ENCODE measurements at places on chromosomes 7 and 10.
A peak's percentile ranks its signal among the peaks of the same experiment; 100 is the strongest.

DNA sequence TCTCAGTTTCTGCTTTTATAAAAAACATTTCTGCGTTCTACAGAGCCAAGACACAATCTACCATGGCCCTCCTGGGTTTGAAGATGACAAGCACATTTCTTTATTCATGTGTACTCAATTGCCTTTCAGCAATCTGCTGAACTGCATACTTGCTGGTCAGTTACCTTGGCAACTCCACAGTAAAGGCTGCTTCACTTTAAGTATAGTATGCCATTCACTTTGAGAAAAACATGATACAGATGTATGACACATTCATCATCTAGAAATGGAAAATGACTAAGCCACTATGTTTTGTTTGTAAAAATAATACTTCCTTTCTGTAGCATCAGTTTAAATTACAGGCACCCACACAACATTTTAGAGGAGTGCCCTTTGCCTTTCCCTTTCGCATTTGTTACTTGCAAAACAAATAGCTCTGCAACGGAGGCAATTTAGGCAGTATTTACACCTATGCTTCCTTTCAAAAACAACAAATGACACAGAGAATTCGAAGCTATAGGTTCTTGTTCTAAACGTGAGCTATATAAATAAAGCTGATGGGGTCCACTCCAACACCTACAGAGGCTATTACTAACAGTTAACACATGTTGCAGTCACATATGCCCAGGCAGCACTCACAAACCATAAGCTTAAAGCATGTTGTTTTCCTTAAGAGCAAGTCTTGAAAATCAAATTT lies 23.5 kb downstream of the SGCE start:
- DNase-seq, result no peak

- DNase-seq, result peak; percentile 4
Measured at GRCh38 chr10:45470098-45471012, 96.3 kb downstream of the ALOX5 start.

DNA sequence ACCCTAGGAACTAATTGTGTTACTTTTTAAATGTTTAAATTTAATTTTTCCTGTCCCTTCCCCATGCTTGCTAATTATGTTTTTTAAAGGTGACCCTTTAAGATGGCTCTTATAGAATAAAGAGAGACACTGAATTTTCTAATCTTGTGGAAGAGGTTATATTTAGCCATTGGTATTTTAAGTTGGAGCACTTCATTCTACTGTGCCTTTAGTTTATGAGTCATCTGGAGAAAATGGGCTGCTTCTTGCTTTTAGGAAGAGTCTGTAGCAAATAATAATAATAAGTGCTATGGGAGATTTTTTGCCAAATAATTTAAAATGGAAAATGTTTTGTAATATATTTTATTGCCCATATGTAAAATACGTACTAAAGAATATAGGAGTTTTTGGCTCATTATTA lies 139.7 kb downstream of the ADK start:
- no peak for DNase-seq

DNA sequence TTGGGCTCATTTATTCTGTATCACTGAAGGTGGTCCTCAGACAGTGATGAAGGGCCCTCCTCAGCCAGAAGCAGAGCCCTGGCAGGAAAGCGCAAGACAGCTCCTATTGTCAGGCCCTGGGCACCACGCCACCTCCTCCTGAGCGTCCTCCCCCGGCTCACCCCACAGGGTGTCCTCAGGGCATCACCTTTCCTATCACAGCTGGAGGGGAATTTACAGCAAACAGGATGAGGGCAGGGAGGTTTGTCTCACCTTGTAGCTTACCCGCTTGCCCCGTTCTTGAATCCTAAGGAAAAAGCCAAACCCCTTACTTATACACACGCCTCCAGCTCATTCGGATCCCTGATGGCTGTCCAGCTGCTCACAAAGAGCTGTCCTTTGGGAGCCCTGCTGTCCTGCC lies 50.2 kb upstream of the LANCL2 start:
- DNase-seq, result no peak

GRCh38 chr7:42972699-42973500 lies 40.7 kb downstream of the MRPL32 start:
- DNase-seq, result no peak

GRCh38 chr7:98934267-98934666 lies 55.9 kb downstream of the TRRAP start:
- DNase-seq, result no peak

- DNase-seq, result no peak
Measured at GRCh38 chr7:98054585-98054984, 52.1 kb upstream of the LMTK2 start.

DNA sequence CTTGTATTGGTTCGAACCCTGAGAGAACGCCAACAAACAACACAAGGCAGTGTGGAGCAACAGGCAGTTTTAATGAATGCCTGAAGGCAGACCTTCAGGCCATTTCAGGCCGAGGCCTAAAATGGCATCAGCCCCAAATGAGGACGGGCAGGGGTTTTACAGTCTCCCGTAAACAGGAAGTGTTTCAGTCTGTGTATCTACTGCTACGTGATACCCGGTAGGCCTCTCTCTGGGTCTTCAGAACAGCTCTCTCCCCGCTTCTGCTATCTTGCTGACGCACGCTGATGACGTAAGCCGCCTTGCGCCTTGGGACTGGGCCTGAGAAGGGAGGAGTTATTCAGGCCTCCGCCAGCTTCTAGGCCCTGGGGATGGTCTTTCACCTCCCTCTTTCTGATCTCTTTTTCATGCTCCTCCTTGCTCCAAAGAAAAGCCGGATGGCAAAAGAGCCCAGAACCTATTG lies 67.7 kb downstream of the ST8SIA6 start:
- no peak for DNase-seq

- DNase-seq, result no peak
Measured at GRCh38 chr7:38168890-38169570, 9.0 kb upstream of the STARD3NL start.

DNA sequence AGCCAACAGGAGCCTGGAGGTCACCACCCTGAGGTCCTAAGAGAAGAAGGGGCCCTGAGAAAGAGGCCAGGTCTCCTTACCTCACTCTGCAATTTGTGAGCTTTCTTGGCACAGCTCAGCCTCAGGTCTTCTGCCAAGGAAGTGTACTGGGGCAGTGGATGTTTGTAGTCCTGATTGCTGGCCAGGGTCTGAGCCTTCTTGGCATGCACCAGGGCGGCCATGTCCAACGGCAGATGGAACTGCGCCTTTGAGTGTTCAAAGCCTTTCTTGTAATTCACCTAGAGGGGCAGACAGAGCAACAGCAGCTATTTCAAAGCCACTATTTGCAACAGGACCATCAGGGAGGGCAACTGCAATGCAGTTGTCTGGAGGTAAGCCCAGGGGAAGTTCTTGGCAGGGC lies 51.7 kb downstream of the NRAP start:
- DNase-seq, result no peak

DNA sequence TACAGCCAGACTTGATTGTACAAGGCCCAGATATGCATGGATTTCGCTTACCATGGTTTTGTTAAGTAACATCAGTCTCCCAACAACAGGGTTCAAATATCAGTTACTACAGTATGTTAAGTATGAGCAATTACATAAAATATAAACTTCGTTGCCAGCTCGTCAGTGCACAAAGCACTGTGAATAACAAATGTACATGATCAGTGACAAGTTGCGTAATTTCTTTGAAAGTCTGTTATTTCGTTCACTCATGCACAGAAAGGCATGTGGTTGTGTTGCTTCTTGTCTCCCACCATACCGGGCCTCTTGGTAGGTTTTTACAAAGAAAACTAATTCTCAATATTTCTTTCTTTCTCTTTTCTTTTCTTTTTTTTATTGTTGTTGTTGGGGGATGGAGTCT lies 12.5 kb upstream of the ZNF487 start:
- DNase-seq, result no peak

DNA sequence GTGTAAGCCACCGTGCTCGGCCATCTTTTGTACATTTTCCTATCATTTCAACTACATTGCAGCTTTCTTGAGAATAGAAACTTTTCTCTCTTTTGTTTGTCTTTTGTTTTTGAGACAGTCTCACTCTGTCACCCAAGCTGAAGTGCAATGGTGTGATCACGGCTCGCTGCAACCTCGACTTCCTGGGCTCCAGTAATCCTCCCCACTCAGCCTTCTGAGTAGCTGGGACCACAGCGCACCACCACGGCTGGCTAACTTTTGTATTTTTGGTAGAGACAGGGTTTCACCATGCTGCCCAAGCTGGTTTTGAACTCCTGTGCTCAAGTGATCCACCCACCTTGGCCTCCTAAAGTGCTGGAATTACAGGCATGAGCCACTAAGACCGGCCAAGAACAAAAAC lies 31.3 kb upstream of the DAGLB start:
- DNase-seq, result no peak

DNA sequence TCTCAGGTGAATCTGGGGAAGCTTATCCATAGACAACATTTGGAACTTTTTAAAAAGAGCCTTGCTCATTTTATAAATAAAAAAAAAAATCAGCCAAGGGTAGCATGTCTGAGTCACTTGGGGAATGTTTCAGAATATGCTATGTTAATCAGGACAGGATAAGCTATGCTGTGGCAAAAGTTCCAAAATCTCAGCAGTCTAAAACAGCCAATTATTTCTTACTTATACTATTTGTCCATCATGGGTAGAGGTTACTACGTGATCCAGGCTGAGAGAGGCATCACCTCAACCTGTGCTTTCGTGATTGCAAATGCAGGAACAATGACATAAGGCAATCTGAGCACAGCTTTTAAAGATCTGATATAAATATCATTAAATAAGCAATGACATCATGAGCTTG lies 6.5 kb downstream of the SLC13A1 start:
- DNase-seq, result no peak

GRCh38 chr10:3775696-3776551 lies 9.1 kb downstream of the KLF6 start:
- DNase-seq, result no peak

GRCh38 chr10:51875610-51876009 lies 176.2 kb upstream of the CSTF2T start:
- no peak for DNase-seq

GRCh38 chr10:57141708-57142107 lies 780.6 kb upstream of the ZWINT start:
- no peak for DNase-seq

- DNase-seq, result no peak
Measured at GRCh38 chr10:2899246-2899951, 167.9 kb upstream of the PFKP start.

- no peak for DNase-seq
Measured at GRCh38 chr7:129741743-129742213, 130.3 kb downstream of the NRF1 start.

DNA sequence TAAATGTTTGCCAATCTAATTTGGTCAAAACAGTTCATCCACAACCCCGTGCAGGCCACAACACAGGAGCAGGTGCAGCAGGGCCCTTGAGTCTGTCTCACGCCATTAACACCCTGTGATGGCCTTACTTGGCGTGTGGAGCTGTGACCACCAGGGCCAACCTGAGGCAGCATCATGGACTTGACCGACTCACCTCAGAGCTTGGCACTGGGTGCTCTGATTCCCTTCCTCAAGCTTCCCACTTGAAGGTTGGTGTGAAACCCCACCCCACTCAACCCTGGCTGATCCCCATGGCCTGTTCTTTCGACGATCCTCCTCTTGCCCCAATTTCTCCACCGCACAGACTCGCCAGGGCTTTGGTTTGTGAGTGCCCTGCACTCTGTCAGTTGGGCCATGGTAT lies 623.1 kb downstream of the PTPRN2 start:
- DNase-seq, result no peak

DNA sequence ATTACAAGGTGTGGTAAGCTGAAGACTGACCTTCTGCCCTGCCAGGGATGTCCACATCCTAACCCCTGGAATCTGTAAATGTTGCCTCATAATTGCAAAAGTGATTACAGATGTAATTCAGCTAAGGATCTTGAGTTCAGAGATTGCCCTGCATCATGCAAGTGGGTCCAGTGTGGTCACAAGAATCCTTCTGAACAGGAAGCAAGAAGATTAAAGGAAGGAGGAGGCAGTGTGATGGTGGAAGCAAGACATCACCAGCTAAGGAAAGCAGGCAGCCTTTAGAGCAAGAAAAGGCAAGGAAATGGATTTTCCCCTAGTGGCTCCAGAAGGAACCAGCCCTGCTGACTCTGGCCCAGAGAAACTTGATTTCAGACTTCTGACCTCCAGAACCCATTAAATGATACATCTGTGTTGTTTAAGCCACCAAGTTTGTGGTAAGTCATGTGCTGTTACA lies 78.1 kb downstream of the USP6NL start:
- DNase-seq, result no peak

DNA sequence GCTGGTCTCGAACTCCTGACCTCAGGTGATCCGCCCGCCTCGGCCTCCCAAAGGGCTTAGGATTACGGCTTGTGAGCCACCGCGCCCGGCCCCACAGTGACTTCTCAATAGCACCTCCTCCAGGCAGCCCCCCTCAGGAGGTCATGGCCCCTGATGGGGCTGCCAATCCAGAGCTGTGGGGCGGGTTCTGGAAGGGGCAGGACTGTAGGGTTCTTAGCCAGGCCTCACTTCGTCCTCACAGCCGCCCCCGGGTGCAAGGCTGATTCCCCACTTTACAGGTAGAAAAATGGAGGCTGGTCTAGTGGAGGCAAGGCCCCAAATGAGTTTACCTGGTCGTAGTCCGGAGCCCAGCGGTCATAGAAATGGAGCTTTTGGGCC lies 638 bp downstream of the METTL27 start:
- no peak for DNase-seq

- no peak for DNase-seq
Measured at GRCh38 chr10:132238371-132239125, 51.8 kb downstream of the DPYSL4 start.

DNA sequence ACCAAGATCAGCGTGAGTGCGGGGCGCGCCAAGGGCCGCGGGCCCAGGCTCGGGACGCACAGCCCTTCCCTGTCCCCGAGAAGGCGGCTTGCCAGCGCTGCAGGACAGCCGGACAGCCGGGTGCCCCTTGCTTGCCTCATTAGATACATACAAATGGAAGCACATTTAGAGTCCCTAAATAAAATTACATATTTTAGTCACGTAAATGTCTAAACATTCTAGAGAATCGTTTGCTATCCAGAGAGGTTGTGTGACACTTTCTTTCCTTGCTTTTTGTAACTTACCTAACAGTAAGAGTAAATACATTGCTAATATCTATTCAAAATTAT lies 4.8 kb downstream of the VSTM2A start:
- no peak for DNase-seq

GRCh38 chr7:27619492-27619891 lies 43.2 kb downstream of the HIBADH start:
- no peak for DNase-seq

DNA sequence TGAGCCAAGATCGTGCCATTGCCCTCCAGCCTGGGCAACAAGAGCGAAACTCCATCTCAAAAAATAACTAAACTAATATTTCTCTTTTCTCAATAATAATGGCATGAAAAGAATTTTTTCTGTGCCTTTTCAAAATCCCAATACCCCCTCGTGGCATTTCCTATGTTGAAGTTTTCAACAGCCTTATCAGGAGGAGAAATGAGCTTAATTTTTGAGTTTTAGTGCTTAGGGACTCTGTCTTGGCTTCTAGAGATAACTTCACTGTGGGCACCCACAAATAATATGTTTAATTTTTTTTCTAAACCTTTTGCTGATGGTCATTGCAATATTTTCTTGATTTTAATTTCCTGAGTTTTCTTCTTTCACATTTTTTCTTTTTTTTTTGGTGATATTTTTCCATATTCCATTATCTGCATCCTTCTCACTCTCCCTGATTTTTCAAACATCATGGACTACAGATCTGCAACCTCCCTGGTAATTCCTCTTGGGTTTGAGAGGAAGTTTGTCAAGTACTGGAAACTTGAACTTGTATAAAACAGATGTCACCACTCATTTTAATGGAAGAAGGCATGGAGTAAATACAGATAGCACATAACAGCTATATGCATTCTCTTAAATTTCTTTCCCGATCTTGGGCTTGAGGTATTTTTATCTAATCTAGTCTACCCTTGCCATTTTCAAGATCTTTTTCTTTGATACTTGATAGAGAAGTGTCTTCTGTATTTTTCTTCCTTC lies 84.0 kb downstream of the KAT6B start:
- DNase-seq, result no peak

Measured in stimulated activated CD8-positive, alpha-beta memory T cell treated with anti-CD3 and anti-CD28 coated beads, Interleukin-15, amount 100 ng/mL, for 1 hour (primary cell).